Posterior cingulate gyrus (tissue), 11 donors: ENCODE measurements at places on chromosomes 7 and 10.

GRCh38 chr7:155069992-155070751, at the start of gene HTR5A:
Gene HTR5A, plus strand, starts transcription at chr7:155070324. Its CDS starts 576 bp downstream, at chr7:155070900.
- peak; percentile 55 for DNase-seq

DNA sequence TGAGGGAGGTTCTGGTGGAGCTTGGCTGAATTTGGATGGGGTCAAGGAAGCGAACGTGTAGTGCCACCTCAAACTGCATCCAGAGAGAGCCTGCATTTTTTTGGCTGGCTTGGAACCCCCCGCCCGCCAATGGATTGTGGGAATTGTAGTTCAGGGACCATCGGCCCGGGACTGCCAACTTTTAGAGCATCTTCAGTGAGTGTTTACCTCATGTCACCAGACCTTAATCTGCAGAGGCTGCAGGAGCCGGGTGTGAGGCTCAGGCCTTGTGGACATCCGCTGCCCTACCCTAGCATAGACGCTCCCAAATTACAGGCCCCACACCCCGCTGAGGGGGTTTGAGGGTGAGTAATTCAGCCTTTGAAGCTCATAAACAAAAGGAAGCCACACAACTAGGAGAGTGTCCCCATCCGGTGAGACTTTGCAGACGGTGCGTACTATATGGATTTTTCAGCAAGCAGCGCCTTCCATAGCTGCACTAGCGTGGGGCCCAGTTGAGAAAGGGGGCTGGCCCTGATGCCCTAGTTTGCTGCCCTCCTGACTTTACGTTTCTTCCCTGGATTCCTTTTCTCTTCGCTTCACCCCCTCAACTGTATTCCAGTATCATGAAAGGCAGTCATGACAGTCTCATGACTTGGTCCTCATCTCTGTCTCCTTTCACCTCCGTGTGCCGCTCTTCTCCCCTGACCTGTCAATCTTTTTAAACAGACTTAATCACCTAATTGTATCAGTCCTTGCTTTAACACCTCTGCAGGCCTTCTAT, 717 bp downstream of the CNPY4 start:
- peak; percentile 96 for DNase-seq

DNA sequence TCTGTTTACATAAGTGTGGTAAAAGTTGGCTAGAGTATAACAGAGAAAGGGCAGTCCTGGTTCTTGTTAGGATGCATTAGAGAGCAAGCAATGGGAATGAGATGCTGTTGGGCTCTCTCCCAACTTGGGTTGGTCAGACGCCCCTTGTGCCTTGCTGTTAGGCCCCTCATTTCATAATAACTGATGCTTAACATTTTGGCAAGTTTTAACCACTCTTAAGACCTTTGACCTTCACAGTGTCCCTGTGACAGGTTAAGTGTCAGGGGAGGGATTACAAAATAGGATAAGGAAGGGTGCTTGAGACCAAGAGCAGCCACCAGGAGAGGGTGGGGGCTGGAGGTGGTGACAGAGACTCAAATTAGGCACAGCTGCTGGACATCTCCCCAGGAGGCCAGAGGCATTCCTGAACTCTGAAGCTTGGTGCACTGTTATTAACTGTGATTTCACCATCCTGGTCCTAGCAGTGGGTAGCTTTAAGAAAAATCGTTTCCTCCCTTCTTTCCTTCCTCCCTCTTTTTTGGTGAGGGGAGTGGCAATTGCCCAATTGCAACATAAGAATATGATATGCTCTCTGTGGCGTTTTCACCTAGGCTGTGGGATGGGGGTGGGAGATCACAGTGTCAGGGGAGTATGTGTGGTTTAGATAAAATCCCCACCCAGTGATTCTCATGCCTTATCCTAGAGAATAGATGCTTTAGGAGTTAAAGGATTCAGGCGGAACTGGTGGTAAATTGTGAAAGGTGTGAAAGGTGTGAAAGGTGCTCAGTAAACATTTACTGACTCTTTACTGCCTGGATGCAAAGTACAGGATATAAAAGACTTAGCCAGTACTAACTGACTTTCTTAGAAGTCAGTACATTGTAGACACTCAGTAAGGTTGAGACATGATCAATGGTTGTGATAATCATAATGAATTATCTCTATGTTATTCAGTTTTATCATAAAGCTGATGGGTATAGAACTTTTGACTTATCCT, 270.5 kb downstream of the BICC1 start:
- DNase-seq = no peak

GRCh38 chr10:81914736-81915503, 39.9 kb downstream of the NRG3 start:
- DNase-seq = no peak

GRCh38 chr10:3775696-3776551, 9.1 kb downstream of the KLF6 start:
- DNase-seq = no peak

- DNase-seq = no peak
These were observed 20.4 kb downstream of the ZNF365 start for GRCh38 chr10:62394556-62395018.

- no peak for DNase-seq
These were observed 970.2 kb downstream of the SORCS3 start for GRCh38 chr10:105611244-105611798.

DNA sequence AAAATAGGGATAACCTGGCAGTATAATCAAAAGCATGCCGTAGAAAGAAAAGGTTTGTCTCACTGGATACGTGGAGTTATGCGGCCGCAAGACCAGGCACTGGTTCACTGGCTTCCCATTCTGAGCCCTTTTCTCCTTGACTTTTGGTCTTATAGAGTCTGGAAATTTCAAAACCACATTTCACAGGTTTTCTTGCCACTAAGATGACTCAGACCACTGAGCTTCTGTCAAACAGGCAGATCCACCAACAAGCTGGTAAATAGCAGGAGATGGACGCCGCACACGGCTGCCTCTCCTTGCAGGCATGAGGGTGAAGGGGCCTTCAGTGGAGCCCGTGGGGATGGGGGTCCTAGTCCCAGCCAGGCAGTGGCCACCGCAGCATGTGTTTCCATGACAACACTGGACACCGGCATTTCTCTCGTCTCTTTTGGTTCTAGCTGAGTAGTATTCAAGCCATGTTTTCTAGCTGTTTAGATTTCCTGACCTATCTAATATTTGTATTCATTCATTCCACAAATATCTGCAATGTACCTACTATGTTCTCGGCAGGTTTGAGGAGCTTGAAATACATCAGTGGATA, 55.5 kb downstream of the KLF6 start:
- DNase-seq = no peak
